ENCODE measurements at places on chromosomes 1 and 21.

DNA sequence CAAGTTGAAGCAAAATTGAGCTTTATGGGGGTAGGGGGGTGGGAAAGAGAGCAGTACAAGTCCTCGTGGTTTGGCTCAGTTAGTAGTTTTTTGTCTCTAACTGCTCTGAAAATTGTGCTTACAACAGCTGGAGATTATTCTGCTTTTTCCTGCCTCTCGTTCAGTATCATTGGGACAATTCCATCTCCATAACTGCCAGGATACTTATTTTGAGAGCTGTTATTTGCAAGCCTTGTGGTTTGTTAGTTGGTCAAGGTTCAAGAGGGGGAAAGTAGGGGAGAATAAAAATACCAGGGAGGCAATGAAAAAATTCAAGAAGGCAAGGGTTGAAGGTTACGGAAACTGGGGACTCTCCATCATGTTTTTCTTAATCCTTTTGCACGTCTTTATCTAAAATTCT, 811.8 kb upstream of the ADGRL2 start:
- no peak for DNase-seq

DNA sequence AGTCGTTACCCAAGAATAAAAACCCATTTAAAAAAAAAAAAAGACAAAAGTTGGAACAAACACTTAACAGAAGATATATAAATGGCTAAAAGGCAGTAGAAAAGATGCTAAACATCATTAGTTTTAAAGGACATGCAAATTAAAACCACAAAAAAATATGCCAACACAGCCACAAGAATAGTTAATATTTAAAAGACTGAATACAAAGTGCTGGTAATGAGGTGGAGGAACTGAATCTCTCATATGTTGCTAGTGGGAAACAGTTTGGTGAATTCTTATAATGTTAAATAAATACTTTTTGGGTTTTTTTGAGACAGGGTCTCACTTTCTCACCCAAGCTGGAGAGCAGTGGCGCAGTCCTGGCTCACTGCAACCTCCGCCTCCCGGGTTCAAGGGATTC, 10.0 kb downstream of the LRRC40 start:
- no peak for DNase-seq

DNA sequence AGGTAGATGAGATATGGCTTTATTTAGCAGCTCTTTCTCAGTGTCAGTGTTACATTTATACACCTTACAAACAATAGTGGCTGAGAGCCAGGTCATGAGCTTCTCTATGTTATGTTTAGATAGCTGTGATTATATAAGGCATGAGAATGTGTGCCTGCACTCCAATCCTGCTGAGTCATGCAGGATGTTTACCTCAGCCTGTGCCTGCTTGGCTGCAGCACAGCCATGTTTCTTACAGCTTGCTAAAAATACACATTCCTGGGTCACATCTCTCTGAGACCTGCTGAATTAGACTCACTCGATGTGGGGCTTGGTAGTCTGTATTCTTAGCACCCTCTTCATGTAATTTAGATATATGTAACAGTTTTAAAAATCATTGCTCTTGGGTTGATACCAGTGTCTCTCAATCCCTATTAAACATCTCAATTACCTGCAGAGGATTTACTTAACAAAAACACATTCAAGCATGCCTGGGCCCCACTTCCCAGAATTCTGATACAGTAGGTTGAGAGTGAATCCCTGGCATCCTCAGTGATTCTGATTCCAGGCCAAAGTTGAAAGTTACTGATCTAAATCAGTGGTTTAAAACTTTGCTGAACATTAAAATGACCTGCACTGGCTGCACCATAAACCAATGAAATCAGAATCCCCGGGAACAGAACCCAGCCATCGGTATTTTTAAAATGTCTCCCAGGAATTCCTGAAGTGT, 107.5 kb downstream of the GDAP2 start:
- DNase-seq: no peak

GRCh38 chr1:86704972-86705664, 742 bp downstream of the SH3GLB1 start:
- peak; percentile 70 for DNase-seq

DNA sequence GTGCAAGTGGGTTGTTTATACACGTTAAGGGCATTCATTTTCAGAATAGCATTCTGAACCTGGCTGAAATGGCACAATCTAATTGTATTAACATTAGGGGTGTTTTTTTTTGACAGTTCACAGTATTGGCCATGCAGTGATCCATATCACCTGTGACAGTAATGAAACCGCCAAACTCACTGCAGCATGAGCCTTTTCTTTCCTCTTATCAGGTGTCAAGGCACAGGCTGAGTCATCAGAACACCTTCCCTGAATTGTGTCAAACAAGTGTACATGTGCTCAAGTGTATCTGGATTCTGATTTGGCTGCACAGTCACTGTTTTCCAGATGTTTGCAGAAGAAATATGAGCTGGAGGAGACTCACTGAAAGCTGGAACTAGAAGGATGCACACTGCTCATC, 47.7 kb upstream of the C8B start:
- DNase-seq: no peak

DNA sequence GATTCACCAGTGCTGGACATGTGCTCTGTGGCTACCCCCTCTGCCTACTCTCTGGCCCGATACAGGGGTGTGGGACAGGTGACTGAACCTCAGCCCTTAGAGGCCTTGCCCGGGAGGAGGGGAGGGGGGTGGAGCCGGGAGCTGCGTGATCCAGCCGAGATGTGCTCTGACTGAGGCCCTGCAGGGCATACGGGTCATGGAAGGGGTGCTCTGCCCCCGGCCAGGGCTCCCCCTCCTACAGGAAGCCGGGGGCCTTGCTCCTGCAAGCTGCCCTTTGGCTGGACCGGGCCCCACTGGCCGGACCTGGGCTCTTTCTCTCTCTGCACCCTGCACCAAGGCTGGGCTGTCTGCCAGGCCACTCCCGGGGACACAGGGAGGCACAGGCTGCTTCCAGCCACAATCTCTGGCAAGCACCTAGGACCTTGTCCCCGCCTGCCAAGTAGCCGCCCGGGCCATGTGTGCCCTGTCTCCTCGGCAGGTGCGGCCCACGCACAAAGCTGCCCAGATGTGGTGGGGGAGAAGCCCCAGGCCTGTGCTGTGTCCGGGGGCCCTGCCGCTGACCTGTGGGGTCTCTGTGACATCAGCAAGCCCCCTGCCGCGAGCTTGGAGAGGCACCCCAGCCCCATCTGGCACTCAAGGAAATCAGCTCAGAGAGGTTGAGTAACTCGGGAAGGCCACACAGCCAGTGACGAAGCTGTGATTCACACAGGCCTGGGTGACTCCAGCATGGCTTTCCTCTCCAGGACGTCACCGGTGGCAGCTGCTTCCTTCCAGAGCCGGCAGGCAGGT, 1.5 kb downstream of the SCNN1D start:
- DNase-seq: no peak

GRCh38 chr1:197510691-197511378, 242.8 kb downstream of the CRB1 start:
- no peak for DNase-seq

DNA sequence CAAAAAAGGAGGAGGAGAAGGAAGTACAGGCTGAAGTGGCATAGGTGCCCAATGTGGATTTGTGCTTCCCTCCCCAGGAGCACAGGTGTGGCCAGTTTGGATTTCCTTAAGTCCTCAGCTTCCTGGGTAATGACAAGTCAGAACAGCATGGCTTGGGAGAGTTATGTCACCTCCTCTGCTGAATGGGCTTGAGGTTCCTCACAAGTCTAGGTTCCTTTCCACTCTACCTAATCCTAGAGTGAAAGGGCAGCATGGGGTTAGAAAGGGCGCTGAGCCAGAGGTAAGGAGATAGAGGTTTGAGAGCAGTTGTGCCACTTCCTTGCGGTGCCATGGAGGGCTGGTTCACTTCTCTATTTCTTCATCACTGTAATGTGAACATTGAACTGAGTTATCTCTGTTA, 35.5 kb upstream of the IL20 start:
- DNase-seq: no peak

GRCh38 chr1:189697113-189697512, 780.6 kb downstream of the BRINP3 start:
- DNase-seq: no peak

All from foreskin melanocyte (primary cell).